ENCODE measurements at places on chromosomes 2 and 18.

DNA sequence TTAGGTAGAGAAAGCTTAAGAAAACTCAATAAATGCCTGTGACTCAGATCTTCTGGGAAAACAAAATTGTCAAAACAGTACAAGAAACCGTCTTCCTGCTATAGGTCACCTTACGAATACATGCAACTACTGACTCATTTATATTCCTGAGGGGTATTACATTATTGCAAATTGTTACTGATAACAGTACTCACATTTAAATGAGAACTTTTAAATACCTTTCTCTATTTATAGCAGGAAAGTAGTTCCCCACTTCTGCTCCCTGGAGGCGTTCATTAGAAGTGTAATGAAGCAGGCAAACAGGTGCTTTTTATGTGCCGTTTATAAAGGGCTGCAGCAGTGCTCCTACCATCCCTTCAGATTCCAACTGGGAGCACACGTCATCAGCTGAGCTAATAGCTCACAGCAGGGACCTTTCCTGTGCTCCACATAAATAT is 65.1 kb upstream of the RPRM start:
- DNase-seq: no peak

DNA sequence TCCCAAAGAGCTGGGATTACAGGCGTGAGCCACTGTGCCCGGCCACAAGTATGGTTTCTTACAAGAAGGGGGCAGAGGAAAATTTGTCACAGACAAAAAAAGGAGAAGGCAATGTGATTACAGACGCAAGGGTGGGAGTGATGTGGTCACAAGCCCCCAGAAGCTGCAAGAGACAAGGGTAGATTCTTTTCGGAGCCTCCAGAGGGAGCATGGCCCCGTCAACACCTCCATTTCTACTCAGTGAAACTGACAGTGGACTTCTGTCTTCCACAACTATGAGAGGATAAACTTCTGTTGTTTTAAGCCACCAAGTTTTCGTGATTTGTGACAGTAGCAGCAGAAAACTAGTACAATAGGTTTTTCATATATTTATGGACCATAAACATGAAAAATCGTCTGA is 2.1 kb upstream of the TCF7L1 start:
- no peak for DNase-seq

- no peak for DNase-seq
Measured at GRCh38 chr2:237490009-237490711, 3.1 kb downstream of the MLPH start.

GRCh38 chr2:98039085-98039756 is 43.5 kb upstream of the TMEM131 start:
- DNase-seq: no peak

GRCh38 chr2:146997488-146997887 is 847.3 kb upstream of the ACVR2A start:
- no peak for DNase-seq

GRCh38 chr2:215060861-215061536 is 77.4 kb downstream of the ABCA12 start:
- no peak for DNase-seq

- DNase-seq: no peak
Measured at GRCh38 chr18:53380063-53380639, 844.3 kb downstream of the MBD2 start.

DNA sequence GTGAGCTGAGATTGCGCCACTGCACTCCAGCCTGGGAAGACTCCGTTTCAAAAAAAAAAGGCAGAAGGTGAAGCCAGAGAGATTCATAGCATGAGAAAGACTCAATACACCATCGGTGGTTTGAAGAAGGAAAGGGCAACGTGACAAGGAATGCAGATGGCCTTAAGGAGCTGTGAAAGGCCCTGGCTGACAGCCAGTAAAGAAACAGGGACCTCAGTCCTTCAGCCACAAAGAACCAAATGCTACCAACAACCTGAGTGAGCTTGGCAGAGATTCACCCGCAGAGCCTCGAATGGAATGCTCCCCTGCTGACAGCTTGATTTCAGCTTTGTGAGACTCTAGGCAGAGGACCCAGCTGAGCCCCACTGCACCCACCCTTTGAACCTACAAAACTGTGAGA is 154.9 kb upstream of the NDUFV2 start:
- no peak for DNase-seq

DNA sequence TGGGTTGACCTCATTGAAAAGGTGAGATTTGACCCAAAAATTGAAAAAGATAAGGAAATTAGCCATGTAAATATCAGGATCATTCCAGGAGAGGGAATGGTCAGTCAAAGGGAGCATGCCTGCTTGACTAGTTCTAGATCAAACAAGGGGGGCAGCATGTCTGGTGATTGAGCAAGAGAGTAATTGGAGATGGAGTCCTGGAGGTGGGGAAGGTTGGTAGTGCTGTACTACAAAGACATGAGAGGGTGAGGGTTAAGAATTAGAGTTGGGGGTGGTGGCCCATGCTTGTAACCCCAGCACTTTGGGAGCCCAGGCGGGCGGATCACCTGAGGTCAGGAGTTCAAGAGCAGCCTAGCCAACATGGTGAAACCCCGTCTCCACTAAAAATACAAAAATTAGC is 2.0 kb downstream of the MRPL30 start:
- DNase-seq: no peak

GRCh38 chr2:16394072-16394985 is 271.3 kb downstream of the CYRIA start:
- DNase-seq: no peak

DNA sequence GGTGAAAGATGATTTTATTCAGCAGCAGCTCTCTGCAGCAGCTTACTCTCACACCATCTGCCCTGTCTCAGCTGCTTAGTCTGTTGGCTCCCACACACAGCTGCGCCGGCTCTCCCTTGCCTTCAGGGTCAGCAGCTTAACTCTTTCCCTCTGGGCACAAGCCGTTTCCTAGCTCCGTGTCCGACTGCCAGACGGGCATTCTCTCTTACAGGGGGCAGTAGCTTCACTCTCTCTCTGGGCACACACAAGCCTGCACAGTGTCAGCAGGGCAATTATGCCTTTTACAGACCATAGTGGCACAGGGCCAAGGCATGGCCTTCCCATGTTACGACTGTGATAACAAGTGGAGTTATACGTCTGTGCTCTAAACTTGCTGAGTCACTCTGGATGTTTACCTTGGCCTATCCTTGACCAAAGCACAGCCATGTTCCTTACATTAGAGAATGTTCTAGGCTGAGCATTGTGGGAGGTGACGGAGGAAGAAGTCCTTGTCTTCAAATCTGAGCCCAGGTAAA is 31.7 kb downstream of the PCARE start:
- DNase-seq: no peak

Measured in stimulated activated CD4-positive, alpha-beta T cell treated with anti-CD3 and anti-CD28 coated beads, TNF-alpha, amount 100 ng/mL, for 24 hours (primary cell).